ENCODE measurements at places on chromosomes 2 and 18.

- no peak for DNase-seq
Observed at GRCh38 chr18:21361307-21361880, 119.4 kb downstream of the GREB1L start.

DNA sequence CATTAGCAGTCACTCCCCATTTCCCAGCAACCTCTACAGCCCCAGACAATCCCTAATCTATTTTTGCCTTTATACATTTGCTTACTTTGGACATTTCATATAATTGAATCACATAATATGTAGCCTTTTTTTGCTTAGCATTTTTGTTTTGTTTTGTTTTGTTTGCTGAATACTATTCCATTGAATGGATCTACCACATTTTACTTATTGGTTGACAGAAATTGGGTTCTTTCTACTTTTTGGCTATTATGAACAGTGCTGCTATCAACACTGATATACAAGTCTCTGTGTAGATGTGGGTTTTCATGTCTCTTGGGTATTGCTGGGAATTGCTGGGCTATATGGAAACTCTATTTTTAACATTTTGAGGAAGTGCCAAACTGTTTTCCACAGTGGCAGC is 7.6 kb downstream of the PTPN18 start:
- no peak for DNase-seq

DNA sequence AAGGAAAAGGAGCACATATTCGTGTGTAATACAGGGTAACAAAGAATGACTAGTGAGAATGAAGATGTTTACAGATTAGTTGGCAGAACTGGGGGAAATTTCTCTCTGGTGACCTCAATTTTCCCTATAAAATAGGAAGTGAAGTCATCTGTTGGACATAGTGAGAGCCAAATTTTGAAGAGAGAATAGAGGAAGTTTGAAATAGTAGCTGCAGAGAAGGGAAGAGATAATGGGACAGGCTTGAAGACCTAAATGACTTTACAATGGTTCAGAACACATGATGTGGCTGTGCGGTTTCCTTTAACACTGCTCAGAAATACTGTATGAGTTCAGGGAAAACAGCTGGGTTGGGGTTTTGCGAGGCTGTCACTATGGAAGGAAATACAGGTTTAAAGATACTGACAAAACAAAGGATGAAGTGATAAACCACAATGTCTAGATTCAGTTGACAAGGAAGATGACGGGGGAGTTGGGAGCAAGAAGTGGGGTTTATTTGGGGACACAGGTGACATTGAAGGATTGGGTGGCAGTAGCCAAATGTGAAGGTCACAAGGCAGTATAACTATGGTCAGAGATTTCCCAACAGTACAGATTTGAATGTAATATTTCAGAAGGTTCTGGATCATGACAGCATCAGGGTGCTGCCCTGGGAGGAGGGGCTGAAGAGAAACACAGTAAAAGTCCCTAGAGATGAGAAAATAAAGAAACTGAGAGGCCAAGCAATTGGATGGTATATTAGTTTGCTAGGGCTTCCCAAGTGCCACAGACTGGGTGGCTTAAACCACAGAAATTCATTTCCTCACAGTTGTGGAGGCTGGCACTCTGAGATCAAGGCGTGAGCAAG is 82.6 kb upstream of the TANK start:
- DNase-seq, result peak; percentile 75

GRCh38 chr2:19879120-19879519 is 22.7 kb downstream of the TTC32 start:
- no peak for DNase-seq

DNA sequence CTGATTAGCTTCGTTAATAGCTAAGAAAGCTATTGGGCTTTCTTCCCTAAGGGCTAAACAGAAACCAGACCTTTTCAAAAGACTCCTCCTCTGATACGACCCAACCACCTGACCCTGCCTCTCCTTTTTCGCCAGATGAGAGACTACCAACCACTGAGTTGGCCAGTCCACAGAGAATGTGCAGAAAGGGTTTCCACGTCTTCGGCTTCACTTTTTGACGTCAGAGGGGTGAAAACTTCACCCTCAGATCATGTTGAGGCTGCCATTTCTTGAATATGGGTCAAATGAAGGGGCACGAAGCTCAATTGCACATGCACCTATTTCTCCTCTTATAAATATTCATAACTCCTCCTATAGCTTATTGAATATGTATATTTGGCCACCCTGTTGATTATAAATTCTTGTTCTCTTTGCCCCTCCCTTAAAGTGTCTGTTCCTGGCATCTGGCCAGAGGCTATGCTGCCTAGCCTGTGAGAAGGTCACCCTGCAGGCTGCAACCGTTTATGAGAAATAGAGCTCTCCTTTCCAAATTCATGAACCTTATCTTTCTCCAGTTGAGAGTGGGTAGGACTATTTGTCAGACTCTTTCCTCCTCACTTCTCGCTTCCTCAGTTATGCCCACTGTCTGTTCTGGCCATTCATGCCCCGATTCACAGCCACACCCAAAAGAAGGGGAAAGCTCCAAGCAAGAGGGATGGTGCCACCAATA is 301.6 kb downstream of the STK39 start:
- no peak for DNase-seq

DNA sequence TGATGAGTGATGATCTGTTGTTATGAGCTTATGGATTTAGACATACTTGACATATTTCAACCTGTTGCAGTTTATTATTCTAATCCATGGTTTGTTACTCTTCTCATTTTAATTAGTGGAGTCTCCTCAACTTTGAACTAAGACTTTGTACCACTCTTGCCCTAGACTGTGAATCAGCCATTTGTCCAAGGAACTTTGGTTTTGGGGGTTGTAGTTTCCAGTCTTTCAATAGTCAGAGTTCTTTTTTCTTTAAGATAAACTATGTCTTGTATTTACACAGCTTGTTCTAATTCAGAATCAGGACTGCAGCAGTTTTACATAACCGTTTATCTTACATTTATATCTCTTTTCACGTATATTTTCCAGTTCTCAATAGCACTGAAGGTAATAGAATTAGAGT is 133.6 kb downstream of the GULP1 start:
- DNase-seq, result no peak

- no peak for DNase-seq
Observed at GRCh38 chr2:88603146-88603545, 24.1 kb downstream of the EIF2AK3 start.

GRCh38 chr2:238107525-238108422 is 7.6 kb downstream of the ESPNL start:
- DNase-seq, result no peak

- DNase-seq, result peak; percentile 3
Observed at GRCh38 chr2:63051042-63051794, 588 bp downstream of the OTX1 start.

DNA sequence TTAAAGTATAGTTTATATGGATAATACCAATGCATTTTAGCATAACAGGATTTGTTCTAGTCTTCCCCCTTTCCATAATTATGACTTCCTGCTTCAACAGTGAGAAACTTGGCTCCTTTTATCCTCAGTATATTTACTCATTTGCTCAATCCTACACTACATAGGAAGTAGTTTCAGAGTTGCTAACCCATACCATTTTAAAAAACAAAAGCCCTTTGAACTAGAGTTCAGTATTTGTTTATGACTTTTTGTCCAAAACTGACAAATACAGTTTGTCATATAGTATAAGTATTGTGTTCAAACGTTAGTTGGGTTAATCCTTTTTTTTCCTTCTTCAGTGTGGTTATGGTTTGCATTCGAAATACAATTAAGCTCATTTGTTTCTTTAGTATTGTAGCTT is 5.9 kb upstream of the DNAJC27 start:
- DNase-seq, result no peak

DNA sequence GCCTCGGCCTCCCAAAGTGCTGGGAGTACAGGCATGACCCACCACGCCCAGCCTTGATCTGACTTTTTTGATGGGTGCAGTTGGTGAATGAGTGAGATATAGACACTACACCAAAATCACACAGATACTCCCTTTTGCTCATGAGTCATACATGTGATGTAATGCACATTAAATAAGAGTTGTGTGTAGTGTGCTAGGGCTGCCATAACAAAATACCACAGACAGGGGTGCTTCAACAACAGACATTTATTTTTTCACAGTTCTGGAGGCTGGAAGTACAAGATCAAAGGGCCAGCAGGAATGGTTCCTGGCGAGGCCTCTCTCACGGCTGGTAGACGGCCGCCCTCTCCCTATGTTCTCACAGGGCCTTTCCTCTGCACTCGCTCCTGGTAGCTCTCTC is 46.6 kb downstream of the GBX2 start:
- DNase-seq, result no peak

GRCh38 chr18:23136326-23137096 is 1.2 kb downstream of the CABLES1 start:
- DNase-seq, result no peak

- DNase-seq, result no peak
Observed at GRCh38 chr18:43879415-43879814, 602.1 kb upstream of the SYT4 start.

DNA sequence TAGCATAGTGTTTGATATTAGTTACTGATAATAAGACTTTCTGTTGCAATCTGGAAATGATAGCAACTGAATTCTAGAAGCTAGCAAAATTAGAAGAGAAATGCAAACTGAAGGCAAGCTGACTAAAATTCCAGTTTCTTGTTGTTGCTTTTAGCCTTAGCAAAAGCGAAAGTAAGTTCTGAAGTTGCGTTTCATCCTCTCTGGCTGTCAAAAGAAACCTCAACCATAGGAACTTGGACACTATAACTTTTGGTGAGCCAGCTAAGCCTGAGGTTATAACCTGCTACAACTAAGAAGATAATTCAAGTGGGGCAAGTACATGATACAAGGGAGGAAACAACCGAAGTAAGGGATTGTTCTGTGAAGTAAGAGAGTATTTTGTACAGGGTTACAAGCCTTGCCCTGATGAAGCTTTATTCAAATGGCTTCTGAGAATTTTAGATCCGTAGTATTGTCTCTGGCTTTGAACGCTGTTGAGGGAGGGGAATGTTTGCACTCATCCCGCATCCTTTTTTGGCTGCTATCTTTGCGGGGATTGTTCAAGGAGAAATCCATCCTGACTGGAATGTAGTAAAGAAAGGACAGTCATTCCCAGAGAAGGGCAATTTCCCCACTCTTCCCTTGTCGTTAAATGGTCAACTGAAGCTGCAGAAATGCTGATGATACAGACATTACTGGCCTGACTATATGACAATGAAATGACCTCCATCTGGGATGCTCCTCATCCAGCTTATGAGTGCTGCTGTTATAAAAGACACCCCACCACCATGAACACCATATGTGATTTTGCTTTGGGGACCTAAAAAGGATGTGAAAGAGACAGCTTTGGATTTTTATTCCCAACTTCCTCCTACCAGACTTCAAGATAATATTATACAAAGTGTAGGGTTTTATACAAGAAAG is 7.0 kb upstream of the TMX3 start:
- no peak for DNase-seq

DNA sequence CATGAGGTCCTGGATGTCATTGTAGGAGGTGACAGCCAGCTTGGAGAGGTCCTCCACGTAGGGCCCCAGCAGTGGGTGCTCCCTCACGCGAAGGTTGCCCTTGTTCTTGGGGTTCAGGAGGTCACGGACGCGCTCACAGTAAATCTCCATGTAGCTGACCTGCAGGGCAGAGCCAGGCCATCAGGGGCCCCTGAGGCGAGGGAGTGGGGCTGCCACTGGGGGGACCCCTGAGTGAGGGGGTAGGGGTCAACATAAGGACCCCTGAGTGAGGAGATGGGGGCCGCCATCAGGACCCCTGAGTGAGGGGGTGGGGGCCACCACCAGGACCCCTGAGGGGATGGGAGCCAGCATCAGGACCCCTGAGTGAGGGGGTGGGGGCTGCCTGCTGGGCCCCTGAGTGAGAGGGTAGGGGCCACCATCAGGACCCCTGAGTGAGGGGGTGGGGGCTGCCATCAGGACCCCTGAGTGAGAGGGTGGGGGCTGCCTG is 33.6 kb downstream of the KIF1A start:
- no peak for DNase-seq

DNA sequence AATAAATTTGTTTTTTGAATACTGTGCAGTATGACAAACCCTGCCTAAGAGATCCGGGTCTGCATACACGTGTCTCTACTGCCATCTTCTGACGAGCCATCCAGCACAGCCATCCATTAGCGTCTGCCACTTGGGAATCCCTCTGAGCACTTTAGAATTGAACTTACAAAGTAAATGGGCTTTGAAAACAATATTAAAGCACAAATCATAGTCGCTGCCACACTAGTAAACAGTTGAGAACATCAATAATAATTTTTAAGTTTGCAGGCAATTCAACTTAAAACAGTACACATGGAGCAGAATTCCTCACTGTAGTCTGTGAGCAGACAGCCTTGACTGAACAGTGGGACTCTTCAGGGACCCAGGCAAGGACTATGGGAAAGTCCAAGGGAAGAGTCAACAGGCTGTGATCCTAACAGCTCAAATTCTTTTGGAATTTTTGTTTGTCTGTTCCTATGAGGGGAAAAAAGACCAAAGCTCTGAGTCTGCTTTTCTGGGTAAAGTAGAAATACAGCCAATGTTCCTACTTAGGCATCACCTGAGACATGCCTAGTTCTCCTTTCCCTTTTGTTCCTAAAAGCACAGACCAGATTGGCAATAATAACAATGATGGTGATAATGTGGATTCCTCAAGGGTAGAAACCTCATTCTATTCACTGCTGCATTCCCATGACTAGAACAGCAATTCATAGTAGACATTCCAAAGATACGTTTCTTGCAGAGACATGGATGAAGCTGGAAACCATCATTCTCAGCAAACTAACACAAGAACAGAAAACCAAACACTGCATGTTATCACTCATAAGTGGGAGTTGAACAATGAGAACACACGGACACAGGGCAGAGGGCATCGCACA is 92.9 kb downstream of the MREG start:
- DNase-seq, result peak; percentile 56

- DNase-seq, result no peak
Observed at GRCh38 chr2:101796825-101797600, 99.5 kb downstream of the MAP4K4 start.

DNA sequence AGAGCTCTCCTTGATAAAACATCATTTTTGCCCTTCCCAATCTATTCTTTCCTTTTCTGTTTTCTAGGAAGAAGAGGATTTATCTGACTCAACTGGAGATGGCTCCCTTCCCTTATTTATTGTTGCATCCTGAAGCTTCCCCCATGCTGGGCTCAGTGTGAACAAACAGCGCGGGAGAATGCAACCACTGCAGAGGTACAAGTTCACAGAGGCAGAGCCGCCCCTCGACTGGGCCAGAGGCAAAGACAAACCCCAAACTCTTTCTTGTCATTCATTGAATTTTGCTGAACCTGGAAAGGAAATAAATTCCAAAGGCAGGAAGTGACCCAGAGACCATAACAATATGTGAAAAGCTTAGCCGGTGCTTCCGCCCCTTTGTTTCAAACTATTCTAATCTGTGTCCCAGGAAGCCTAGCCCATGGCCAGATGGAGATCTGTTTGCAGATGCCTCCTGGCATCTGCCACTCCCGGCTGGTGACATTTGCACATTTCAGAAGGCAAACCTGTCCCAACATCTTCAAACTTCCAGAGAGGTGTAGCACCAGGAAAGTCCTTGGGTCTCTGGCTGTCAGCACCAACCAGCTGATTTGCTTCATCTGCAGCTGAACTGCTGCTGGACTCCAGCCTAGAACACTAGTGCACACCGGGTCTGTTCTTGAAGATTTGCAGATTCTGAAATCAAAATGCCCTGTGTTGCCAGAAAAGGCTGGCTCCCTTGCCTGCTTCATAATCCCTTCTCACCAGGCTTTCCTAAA is 79.4 kb upstream of the MAP4K3 start:
- DNase-seq, result no peak

GRCh38 chr2:112600634-112601033 is 16.2 kb downstream of the CHCHD5 start:
- no peak for DNase-seq
